ENCODE measurements at places on chromosomes 13 and 19. TPM values are rescaled to one million over a fixed set of nuclear protein-coding genes. Genes with fewer than 3 reads are reported as not detected.

GRCh38 chr13:76533251-76533650 is 353.0 kb downstream of the KCTD12 start:
- no peak for DNase-seq

DNA sequence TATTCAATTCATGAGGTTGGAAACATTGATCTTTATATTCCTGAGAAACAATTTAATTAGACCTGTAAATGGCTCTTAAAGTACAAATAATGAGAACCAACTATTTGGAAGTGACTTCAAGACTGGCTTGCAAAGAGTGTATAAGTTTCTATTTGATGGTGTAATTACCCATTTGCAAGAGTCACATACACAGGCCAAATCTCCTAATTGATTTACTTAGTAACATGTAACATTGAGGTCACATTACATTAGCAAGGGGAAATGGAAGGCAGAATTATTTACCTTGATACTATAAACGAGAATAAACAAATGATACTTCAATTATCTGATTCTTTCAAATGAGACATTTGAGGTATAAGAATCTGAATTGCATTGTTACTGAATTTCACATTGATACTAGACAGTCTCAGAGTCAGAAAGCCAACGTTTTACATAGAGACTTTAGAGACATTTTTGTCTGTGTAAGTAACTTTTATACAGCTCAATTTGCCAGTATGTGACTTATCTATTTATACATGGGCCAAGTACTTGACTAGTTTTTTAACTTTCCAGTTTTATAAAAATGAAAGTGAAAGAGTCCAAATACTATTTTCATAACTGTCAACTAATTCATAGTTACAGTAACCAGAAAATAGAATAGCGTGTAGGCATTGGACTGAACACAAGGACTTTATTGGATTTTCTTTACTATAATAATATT is 95.6 kb upstream of the RFC3 start:
- DNase-seq, result no peak

DNA sequence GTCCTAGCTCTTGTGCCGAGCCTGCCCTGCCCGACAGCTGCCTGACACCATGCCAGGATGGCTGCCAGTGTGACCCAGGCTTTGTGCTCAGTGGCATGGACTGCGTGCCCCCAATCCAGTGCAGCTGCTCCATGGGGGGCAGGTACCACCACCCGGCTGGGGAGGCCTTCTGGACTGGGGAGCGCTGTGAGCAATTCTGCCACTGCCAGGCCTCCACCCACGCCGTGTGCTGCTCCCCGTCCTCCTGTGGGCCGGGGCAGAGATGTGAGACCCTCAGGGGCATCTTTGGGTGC is 9.4 kb upstream of the FXYD3 start:
- DNase-seq, result no peak

DNA sequence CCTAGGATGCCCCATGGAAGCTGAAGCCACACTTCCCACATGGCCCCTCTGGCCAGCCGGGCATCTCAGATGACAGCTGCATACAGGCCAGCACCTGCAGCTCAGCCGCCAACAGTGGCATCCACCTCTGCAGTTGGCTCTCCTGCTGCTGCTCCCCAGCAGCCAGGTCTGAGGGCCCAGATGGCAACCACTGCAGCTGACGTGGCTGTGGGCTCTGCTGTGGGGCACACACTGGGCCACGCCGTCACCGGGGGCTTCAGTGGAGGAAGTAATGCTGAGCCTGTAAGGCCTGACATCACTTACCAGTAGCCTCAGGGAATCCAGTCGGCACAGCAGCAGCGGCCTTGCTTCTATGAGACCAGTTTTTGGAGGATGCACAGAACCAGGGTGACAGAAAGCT is 45.3 kb upstream of the LSM14A start:
- DNase-seq, result no peak

DNA sequence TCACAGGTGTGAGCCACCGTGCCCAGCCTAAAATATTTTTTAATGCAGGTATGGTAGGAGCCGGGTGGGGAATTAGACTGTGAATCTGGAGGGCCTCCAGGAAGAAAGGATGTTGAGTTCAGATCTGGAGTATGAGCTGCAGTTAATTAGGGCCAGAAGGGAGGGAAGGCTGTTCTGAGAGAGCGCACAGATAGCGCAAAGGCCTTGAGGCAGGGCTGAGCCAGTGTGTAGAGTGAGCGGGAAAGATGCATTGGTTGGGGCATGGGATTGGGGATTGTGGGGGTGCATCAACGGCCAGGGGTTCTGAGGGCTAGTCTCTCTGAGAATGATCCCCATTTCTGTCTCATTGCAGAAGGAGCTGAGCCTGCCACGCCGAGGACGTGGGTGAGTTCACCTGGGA is 9.7 kb downstream of the MAST3 start:
- DNase-seq, result no peak

Gene FAM124A
- 0.29 TPM for total RNA-seq

Gene ZNF787
- 22.2 TPM for total RNA-seq

Gene ATXN8OS
- not detected for total RNA-seq

- no peak for DNase-seq
Observed at GRCh38 chr19:31111741-31112140, 237.5 kb downstream of the TSHZ3 start.

DNA sequence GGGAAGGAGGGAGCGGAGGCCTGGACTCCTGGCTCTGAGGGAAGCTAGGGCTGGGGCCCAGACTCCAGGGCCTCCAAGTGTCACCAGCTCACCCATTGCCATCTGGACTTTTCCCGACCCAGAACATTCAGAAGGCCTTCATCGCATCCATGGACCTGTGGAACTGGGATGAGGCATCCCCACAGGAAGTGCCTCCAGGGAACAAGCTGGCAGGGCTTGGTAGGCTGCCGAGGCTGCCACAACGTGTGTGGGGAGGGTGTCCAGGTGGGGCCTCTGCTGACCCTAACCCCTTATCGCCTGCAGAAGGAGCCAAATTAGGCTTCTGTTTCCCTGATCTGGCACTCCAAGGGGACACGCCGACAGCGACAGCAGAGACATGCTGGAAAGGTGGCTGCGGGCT is 767 bp downstream of the ETV2 start:
- DNase-seq, result no peak

DNA sequence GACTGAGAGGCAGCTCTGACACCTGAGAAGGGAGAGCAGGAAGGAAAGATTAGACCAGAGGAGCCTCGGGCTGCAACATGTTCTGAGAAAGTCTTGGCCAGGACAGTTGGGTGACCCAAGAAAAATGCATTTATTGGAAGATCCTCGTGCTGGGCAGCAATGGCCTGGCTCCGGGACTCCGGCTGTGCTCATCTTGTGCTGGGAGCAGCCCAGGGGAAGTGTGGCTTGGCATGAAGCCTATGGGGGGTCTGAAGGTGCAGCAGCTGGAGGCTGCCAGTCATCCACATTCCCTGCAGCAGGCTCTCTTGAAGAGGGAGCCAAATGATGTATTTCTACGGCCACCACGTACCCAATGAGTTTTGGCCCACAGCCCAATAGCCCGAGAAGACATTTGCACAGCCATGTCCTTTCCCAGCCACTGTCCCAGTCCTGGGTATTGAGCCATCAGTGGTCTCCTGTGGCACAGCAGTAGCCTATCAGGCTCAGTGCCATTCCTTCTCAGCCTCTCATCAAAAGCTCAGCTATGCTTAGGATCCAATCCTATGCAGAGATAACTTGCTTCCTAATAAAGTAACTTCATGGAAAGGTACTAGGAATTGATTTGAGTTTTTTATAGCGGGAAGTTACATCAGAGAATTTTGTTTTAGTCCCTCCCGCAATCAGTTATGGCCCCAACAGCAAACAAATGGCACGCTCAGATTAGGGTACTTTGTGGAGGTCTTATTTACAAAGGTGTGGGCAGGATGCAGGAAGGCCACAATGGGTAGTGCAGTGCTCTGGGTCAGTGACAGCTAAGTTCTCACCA is 76.0 kb upstream of the MEDAG start:
- no peak for DNase-seq

DNA sequence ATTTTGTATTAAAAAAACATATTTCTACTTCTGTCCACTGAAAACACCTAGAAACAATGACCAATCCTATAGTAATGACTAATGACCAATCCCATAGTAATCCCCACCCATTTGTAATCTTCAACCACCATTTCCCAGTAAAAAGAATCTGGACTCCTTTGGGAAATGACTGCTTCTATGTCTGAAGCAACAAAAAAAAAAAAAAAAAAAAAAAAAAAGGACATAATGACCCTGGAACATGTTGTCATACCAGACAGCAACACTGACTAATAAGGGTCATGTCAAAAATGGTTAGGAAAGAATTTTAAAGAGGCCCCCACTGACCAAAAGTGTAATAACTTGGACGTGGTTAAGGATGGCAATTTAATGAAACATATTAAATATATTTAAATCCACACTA is 88.3 kb downstream of the TUBA3C start:
- no peak for DNase-seq

DNA sequence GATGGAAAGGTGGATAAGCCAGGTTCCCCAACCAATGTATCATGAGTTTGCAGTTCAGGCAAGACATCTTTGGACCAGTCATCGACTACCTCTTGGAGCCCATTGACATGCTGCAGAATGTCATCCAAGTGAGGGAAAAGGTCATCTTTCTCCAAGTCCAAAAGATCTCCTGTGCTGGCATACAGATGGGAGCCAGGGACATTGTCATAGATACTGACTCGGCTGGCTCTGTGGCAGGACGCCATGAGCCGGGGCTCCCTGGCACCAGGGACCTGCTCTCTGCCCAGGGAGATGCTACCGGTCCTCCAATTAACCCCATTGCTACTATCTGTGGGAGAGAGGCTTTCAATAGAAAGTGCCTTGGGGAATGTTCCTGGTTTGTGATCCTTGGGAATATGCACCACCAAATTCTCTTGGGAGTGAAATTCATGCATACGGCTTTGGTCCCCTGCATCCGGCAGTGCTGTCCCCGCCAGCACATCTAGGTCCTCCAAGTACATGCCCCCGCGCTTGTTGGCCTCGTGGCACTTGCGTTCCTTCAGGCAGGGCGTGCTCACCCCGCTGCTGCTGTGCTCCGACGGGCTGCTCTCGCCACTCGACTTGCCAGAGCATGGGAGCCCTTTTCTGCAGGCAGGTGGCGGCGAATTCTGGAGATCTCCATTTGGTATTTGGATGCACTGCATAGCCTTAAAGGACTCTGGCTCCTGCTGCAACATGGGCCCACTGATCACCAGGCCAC is 113.0 kb downstream of the KL start:
- DNase-seq, result no peak

- no peak for DNase-seq
Observed at GRCh38 chr19:40191836-40192646, 815 bp downstream of the MAP3K10 start.

Gene SSBP4
- 113 TPM for total RNA-seq

GRCh38 chr13:48873081-48873480 is 102.6 kb upstream of the FNDC3A start:
- no peak for DNase-seq

- no peak for DNase-seq
Observed at GRCh38 chr13:47621931-47622330, 379.1 kb downstream of the SUCLA2 start.

- DNase-seq, result no peak
Observed at GRCh38 chr19:1987197-1988187, 28.0 kb downstream of the BTBD2 start.

GRCh38 chr19:41172297-41173164 is 20.5 kb upstream of the CYP2S1 start:
- no peak for DNase-seq

DNA sequence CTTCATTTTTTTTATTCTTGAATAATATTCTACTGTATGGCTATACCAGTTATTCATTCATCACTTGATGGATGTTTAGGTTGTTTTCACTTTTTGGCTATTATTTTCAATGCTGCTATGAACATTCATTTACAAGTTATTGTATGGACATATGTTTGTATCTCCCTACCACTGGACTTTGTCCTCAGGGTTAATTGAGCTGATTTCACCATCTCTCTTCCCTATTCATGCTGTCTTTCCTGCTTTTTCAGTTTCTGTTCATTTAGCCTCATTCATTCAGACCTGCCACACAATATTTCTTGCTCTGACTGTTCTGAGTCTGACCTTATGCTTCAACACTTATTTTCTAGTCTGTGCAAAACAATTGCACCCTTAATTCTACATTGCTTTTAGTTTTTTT is 12.3 kb upstream of the C1QTNF9B start:
- DNase-seq, result no peak

- DNase-seq, result no peak
Observed at GRCh38 chr13:77918391-77919245, at the start of gene EDNRB. EDNRB (minus strand) TSS chr13:77918831; CDS start chr13:77918573, 258 bp downstream.

Gene ZNF253
- total RNA-seq, result 8.0 TPM

Gene AP1M2
- not detected for total RNA-seq

GRCh38 chr19:35432911-35433310 is 15.1 kb upstream of the FFAR2 start:
- DNase-seq, result no peak

DNA sequence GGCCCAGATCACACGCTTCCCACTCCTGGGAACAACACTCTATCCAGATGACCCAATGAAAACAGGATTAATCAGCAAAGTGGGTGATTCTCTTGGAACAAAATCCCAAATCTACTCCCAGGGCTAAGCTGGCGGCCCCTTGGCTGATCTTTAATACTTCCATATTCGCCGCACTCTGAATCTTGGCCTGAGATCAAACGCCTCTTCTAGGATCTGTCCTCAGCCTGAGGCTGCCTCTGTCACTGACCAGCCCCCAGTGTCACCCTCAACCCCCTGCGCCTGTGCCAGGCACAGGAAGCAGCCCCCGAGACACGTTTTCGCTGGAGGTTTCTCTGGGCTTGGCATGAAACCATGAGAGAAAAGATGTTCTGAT is 2.4 kb upstream of the CTXN1 start:
- DNase-seq, result no peak

- no peak for DNase-seq
Observed at GRCh38 chr13:35768551-35768950, 292.1 kb upstream of the MAB21L1 start.

Gene LRRC8E
- not detected for total RNA-seq

GRCh38 chr19:41744850-41745249 is 10.5 kb upstream of the CEACAM6 start:
- no peak for DNase-seq

GRCh38 chr13:51865838-51866237 is 4.1 kb downstream of the CCDC70 start:
- DNase-seq, result no peak

- DNase-seq, result no peak
Observed at GRCh38 chr13:35252536-35253205, 223.8 kb downstream of the MAB21L1 start.

GRCh38 chr13:19782049-19782726 is 557 bp downstream of the PSPC1 start:
- DNase-seq, result peak; percentile 34

DNA sequence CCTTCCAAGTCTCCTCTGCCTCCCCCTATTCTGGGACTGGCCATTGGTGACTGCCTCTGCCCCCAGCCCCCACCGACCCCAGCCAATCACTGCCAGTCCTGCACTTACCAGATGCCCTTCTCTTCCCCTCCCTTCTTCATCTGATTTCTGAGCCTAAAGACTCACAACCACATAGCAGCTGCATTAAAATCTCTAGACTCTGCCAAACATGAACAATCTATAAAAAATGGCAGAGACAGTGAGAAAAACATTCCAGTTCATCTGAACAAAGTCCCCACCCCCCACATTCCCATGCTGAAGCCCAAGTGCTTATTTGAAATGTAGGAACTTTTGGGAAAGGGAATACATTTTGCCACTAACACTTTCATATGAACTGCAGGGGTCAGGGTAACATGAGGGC is 60.8 kb downstream of the KCTD12 start:
- DNase-seq, result no peak
